ENCODE measurements at places on chromosomes 2 and 18. TPM values are rescaled to one million over a fixed set of nuclear protein-coding genes. Genes with fewer than 3 reads are reported as not detected.

DNA sequence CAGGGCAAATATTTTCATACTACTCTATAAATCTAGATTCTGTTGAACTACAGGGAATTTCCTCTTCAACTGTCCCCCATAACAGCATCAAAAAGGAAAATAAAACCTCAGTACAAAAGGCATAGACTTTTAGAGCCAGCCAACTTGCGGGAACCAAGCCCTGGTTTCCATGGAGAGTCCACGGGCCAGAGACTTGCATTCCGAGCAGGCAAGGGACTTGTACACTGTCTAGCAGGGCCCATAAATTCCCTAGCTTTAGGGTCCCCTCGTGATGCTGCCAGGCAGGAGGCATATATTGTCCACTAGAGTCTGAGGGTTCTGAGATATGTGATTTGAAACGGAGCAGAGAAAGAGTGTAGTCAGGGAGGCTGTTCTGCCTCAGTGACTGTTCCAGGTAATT is 153.1 kb upstream of the SLC14A2 start:
- no peak for DNase-seq

GRCh38 chr2:33195891-33196290 is 249.1 kb downstream of the LTBP1 start:
- DNase-seq, result no peak

GRCh38 chr2:217980036-217980435 is 22.8 kb downstream of the TNS1 start:
- no peak for DNase-seq

DNA sequence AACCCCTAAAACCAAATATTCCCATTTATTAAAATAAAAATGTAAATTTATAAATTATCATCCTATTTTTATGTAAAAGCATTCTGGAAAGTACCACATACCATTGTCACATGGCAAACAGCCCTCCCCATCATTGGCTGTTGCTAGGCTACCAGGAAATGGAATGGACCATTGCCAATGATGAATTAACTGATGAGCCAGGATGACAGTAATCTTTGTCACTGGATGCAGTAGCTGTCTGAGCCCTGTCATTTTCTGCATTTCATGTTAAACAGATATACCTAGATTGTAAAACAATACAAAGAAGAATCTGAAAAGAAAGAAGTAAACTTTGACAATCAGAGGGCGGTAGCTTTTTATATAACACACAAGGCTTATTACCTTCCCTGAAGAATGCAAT is 641.4 kb downstream of the BCL11A start:
- no peak for DNase-seq

The DSC3 gene
- 0.43 TPM for total RNA-seq

DNA sequence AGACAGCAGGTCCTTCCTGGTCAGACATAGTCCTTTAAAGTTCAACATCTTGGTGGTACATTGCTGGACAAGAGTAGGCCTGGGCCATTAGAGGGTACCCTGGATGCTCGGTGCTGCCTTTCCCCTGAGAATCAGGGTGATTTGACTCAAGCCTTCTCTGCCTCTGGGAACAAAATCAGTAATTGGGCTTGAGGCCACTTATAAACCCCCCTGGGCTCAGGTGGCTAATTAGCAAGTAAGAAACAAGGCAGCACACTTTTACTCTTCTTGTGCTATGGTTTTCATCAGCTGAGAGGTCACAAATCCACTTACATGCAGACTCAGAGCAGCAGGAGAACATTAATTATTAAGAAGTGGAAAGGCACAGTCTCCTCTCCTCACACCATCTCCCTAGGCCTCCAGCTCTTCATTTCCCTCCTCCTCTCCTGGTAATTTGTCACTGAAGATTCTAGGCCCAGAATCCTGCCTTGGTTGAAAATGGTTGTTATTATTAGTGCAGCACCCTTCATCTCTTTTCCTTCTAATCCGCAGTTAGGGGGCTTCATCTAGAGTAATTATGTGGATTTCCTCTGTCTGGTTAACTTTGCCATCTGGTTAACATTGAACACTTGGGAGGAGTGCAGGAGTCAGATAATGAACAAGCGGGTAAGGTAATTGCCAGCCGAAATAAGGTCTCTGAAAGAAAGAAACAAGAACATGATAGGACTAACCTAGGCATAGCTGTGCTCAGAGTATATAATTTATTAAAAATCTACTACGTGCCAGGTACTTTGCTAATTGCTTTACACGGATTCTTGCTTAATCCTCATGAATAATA is 29.7 kb upstream of the CASP10 start:
- no peak for DNase-seq

The FAM161A gene
- 2.2 TPM for total RNA-seq

DNA sequence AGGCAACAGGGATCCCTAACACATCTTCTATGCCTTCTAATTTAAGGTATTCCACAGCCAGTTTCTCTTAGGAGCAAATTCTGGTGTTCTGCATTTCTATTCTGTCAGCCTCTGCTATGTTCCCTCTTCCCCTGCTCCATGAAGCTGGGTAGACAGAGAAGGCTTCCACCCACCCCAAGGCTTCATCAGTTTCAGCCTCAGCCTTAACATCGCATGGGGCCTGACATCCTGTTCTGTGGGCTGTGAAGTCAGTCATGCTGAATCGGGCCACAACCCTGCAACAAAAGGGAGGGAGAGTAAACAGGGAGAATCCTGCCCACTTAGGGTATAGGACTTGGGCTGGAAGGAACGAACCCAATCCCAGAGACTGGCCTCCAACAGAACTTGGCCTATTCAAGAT is 70.6 kb upstream of the PPM1B start:
- DNase-seq, result no peak

GRCh38 chr2:34102339-34102738 is 503.2 kb upstream of the FAM98A start:
- no peak for DNase-seq

The PRKAG3 gene
- total RNA-seq, result not detected

- DNase-seq, result no peak
Observed at GRCh38 chr2:178829299-178829960, 22.2 kb upstream of the TTN start.
